Pulmonary artery endothelial cell (primary cell): ENCODE measurements at places on chromosomes 2 and 18.

- DNase-seq = no peak
These were observed 146.1 kb downstream of the LNPK start for GRCh38 chr2:175855794-175856453.

GRCh38 chr2:194616334-194616733, 1040.7 kb upstream of the SLC39A10 start:
- DNase-seq = no peak

- no peak for DNase-seq
These were observed 3.6 kb downstream of the ECEL1 start for GRCh38 chr2:232483923-232484627.

GRCh38 chr2:212156088-212156487, 382.5 kb downstream of the ERBB4 start:
- DNase-seq = no peak

- no peak for DNase-seq
These were observed 294.9 kb upstream of the SYT4 start for GRCh38 chr18:43572163-43572562.
